ENCODE measurements at places on chromosomes 11 and 22. TPM values are rescaled to one million over a fixed set of nuclear protein-coding genes. Genes with fewer than 3 reads are reported as not detected.
A peak's percentile ranks its signal among the peaks of the same experiment; 100 is the strongest.

GRCh38 chr11:71474771-71475483, 21.9 kb downstream of the NADSYN1 start:
- H3K27ac ChIP-seq: no peak overlapping the region
- no peak for DNase-seq
- H3K36me3 ChIP-seq: peaks cover 26% of the 10 kb centered on the region
- no peaks in the 10 kb centered on the region for H3K27me3 ChIP-seq

- H3K4me1 ChIP-seq: peaks cover 8% of the 10 kb centered on the region
- peak; percentile 61 for DNase-seq
- H3K27ac ChIP-seq: peak overlapping the region; percentile 71
- no peaks in the 10 kb centered on the region for H3K27me3 ChIP-seq
Measured at GRCh38 chr11:62694455-62695167, 5.3 kb upstream of the LRRN4CL start.

DNA sequence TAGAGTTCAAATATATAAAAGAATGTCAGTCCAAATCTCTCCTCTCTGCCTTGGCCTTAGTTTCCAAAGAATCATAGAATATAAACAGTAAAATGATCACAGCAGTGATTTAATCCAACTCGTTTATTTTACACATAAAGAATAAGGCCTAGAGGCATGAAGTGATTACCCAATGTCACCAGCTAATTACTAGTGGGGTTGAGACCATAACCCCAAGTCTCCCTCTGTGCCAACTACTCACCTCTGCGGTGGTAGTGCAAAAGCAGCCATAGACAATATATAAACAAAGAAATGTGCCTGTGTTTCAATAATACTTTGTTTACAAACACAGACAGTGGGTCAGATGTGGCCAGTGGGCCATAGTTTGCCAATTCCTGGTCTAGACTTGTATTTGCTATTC, 96.6 kb upstream of the FAT3 start:
- H3K36me3 ChIP-seq: no peaks in the 10 kb centered on the region
- H3K27ac ChIP-seq: no peak overlapping the region
- DNase-seq: no peak
- no peak overlapping the region for H3K4me3 ChIP-seq

GRCh38 chr11:35487532-35488078, 37.8 kb downstream of the PAMR1 start:
- no peak overlapping the region for H3K27ac ChIP-seq
- no peak for DNase-seq
- H3K36me3 ChIP-seq: no peaks in the 10 kb centered on the region
- peaks cover 23% of the 10 kb centered on the region for H3K27me3 ChIP-seq
- H3K4me1 ChIP-seq: no peaks in the 10 kb centered on the region

DNA sequence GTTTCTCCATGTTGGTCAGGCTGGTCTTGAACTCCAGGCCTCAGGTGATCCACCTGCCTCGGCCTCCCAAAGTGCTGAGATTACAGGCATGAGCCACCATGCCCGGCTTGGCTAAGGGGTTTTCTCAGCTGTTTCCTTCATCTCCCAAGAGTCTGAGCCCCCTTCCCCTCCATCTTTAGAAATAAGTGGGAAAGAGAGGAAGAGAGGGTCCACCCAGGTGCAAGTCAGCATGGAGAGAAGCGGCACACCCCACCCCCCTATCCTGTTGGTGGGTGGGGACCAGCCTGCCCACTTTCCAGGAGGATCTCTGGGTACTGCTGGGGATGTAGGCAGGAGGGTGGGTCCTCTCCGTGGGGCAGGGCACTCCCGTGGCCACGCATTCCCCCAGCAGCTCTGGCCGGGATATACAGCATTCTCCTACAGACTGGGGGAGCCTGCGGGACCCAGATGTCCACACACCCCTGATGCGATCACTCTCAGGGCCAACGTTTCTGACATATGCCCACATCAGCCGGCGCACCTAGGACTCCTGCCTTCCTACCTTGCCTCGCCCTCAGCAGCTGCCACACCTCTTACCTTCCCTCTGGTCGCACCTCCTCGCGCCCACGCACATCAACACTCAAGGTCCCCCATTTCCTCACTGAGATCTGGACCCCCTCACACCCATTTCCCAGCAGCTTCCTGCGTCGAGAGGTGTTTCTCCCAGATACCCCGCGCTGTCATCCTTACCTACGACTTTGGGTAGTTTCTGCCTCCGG, 8.9 kb downstream of the SCARF2 start:
- DNase-seq: no peak
- peaks cover 6% of the 10 kb centered on the region for H3K4me1 ChIP-seq
- peak overlapping the region; percentile 67 for H3K4me3 ChIP-seq
- H3K27me3 ChIP-seq: peaks cover 44% of the 10 kb centered on the region
- peaks cover 1% of the 10 kb centered on the region for H3K36me3 ChIP-seq

PDE3B gene
- 64.0 TPM for total RNA-seq

- peak overlapping the region; percentile 99 for H3K27ac ChIP-seq
- DNase-seq: no peak
- H3K4me1 ChIP-seq: peaks cover 37% of the 10 kb centered on the region
- peak overlapping the region; percentile 98 for H3K4me3 ChIP-seq
- H3K36me3 ChIP-seq: peaks cover 16% of the 10 kb centered on the region
Measured at GRCh38 chr11:118790357-118791110, 430 bp downstream of the DDX6 start.

- H3K4me1 ChIP-seq: peaks cover 70% of the 10 kb centered on the region
- no peak overlapping the region for H3K4me3 ChIP-seq
- H3K27me3 ChIP-seq: no peaks in the 10 kb centered on the region
- no peak overlapping the region for H3K27ac ChIP-seq
Measured at GRCh38 chr11:102410382-102410784, 42.2 kb downstream of the TMEM123 start.

All from activated T-helper 1 cell treated with anti-CD3 and anti-CD28 coated beads, Interleukin-12 subunit alpha, Interleukin-12 subunit beta, Interleukin-2, Interleukin-4 antibody, amounts not matched to agents 30 ng/mL and 10 ng/mL and 1 ng/mL, durations not matched to agents 14 hours and 24 hours and 36 hours (primary cell).